T-helper 22 cell (primary cell): ENCODE measurements at places on chromosomes 7 and 10.
A peak's percentile ranks its signal among the peaks of the same experiment; 100 is the strongest.

GRCh38 chr7:87404674-87405073, 59.2 kb downstream of the CROT start:
- DNase-seq = no peak

- DNase-seq = no peak
These were observed 80.2 kb upstream of the NEBL start for GRCh38 chr10:20977300-20977699.

- DNase-seq = no peak
These were observed 180.9 kb downstream of the SEMA3A start for GRCh38 chr7:84013616-84014240.

DNA sequence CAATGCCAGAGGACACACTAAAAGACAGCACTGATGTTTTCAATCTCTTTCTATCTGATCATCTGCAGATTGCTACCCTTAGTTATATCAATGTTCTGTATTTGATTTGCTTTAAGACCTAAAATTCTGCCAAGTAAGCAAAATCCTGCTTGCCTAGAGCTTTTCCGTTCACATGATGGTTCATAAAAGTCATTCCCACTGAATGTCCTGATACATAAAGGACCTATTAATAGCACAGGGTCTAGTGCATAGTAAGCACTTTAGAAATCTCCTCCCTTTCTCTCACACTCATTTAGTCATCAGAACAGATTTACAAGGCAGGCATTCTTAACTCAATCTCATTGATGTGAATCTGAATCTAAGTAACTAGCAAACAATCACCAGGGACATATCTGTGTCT, 68.8 kb downstream of the PCGF5 start:
- no peak for DNase-seq

- DNase-seq = no peak
These were observed 27.1 kb upstream of the SAR1A start for GRCh38 chr10:70197235-70197945.

DNA sequence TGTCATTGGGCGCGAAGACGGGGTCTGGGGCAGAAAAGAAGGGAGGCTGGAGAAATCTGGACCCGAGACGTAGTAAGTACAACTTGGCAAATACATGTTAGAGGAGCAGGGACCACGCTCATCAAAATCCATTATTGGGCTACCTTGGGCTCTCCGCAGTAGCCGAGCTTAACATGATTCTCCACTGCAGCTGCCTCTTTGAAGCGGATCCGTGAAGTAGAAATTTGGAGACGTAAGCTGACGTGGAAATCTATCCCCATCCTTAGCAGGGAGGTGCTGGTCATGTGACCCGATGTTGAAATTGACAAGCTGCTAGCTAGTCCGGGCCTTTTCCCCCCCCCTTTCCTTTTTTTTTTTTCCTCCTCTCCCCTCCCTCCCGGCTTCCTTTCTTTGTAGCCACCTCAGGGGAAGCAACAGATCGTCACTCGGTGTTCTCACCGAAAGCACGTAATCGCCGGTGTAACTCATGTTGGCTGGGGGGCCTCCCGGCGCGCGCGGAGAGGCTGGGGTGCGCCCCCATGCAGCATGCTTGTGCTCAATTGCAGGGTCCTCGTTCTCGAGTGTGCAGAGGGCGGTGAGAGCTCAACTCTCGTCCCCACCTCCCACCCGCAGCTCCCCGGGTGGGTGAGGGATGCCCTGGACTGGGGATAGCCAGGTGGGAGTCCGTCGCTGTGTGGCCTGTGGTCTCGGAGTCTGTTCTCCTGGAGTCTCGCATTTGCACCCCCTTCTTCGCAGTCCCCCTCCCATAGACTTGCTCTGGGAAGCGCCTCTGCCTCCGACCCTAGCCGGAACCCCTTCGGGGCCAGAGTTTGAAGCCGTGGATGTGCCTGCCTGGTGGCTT, at the start of gene HOXA11:
Gene HOXA11, minus strand, starts transcription at position 220 of the 841 bp plus-strand sequence. Its CDS starts 88 bp downstream, at position 132.
- DNase-seq = no peak

DNA sequence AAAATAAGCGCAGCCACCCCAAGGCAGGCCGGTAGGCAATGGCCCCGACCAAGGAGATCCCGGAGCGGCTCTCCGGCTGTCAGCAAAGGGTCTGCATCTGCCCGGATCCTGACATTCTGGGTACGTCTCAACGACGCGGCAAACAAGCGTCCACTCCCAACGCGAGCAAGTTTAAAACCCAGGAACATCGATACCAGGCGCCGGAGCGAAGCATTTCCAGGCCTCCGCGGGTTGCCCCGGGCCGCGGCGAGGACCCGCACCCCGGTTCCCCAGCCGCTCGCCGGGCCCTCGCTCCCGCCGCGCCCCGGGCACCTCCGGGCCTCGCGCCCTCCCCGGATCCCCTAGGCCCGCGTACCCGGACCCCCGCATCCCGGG, 453 bp downstream of the URGCP start:
- no peak for DNase-seq

DNA sequence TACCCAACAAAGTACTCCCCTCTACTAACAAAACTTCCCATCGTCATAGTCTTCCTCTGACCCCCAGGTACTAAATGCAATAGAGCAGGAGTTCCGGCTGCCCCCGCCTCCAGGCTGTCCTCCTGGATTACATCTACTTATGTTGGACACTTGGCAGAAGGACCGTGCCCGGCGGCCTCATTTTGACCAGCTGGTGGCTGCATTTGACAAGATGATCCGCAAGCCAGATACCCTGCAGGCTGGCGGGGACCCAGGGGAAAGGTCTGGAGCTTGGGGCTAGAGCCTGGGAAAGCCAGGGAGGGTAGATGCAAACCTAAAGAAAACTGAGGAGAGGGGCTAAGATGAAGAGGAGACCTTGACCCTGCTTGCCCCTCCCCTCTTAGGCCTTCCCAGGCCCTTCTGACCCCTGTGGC, 15.3 kb downstream of the EPHB6 start:
- DNase-seq = no peak

DNA sequence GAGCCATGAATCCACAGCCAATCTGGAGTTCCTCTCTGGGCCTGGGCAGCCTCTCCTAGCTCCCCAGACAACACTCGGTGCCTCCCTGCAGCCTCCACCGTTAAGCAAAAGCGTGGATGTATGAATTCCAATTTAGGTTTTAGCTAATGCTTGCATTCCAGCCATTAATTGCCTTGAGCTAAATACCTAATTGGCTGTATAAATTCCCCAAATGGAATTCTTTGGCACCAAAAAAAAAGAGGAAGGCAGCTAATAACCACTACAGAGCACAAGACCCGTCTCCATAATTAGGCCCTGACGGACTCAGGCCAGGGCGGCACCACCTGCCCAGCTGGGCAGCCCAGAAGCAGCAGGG, 140.5 kb downstream of the PTPRN2 start:
- DNase-seq = no peak

DNA sequence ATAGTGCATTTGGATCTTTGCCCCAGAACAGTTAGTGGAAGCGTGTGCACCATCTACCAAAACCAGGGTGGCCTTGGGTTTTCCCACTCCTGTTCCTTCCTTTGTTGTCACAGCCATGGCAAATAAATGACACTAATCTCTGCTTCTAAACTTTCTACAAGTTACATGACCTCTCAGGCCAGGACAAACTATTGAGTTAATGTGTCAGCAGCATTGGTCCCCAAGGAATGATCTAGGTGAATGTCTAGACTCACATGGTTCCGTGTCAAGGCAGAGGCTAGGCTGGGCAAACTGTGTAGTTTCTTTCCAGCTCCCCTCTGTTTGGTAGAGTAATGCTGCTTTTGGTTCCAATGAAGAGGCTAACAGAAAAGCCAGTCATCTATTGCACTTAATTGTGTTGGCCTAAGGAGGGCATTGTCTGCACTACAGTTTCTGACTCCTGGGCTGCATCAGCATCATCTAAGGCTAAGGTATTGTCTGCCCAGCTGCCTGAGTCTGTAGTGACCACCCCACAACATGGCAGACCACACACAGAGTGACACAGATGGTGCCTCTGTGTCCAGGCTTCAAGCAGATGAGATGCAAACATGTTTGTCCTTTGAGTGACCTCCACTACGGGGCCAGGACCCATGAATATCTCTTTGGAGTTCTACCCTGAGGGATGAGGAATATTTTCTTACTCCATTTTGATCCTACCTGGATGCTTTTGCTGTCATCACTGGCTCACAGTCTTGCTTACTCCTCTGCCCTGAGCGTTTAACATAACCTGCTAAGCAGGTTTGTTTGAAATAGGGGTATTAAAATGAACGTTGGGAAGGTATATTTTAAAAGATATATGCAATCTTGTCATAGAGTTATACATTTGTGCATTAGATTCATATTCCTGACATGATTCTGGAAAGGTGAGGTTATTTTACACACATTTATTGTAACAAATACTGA, 1.7 kb downstream of the CYP3A4 start:
- no peak for DNase-seq

DNA sequence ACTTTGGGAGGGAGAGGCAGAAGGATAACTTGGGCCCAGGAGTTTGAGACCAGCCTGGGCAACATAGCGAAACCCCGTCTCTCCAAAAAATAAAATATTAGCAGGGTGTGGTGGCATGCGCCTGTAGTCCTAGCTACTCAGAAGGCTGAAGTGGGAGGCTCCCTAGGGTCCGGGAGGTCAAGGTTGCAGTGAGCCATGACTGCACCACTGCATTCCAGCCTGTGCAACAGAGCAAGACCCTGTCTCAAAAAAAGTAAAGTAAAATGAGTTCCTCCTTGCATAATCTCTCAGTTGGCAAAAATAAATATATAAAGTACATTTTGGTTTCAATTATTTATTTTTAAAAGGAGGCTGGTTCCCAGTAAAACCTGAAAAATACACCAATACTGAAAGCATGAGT, 11.8 kb downstream of the NANOS1 start:
- DNase-seq = no peak

- peak; percentile 3 for DNase-seq
These were observed 163.5 kb downstream of the SH3PXD2A start for GRCh38 chr10:103691723-103692435.

DNA sequence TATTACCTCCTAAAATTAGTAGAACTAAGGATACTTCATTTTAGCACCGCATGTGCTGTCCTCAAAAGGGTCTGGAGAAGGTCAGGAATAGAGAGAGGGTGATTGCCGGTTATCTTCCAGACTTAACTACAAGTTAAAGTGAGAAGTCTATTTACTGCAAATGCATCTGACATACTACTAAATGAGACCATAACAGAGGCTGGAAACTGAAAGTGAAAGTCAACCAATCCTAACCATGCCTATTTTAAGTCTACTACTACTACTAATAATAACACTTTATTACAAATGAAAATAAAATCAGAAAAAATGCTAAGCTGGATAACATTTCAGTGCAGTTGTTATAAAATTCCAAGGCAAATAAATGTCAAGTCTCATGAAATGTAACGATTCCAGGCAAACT, 244.7 kb downstream of the KIF20B start:
- DNase-seq = no peak

DNA sequence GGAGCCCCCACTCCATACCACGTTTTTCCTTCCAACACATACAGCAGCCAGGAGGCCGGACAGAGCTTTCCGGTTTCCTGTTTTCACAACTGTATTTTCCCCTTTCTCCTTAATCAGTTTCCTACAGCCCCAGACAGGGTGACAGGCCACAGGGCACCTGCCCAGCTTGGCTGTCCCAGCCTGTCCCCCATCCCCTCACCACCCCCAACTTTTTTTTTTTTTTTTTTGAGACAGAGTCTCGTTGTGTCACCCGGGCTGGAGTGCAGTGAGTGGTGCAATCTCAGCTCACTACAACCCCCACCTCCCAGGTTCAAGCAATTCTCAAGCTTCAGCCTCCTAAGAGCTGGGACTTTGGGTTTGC, 10.3 kb upstream of the HSPB1 start:
- DNase-seq = no peak
